Esophagus muscularis mucosa (tissue), 4 donors: ENCODE measurements at places on chromosomes 2 and 18.

DNA sequence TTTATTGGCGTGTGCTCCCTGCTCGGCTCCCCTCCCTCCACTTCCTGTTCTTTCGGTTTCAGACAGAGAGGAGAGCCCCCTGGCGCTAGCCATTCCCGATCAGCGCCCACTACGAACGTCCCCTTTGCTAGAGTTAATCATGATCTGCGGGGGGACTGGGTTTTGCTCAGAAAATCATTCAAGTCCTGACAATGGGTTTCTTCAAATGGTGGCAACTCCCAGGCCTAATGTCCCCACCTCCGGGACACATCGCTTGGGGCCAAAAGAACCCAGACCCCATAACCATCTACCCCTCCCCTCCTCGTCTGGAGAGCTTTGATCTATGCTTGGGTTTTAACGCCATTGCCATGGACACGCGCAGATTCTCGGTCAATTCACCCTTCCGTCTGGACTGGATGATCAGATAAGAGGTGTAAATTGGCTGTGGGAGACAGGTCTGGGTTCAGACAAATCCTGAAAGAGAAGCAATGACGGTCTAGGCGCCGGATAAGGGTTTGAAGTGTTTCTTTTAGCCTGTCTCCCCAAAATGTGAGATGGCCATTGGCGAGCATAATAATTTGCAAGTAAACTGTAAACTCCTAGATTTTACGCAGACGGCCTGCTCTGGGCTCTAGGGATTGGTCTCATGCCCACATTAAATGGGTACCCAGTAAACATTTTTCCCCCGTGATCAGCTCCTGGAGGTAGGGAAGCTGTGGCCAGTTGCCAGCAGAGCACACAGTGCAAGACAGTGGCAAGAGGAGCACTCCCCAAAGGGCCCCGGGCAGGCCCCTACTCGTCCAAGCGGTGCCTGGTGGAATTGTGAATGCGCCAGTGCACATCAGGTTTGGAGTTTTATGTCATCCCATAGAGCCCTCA is 4.7 kb downstream of the NRP2 start:
- DNase-seq, result peak; percentile 90

- DNase-seq, result no peak
Measured at GRCh38 chr2:67289921-67290371, 107.2 kb upstream of the ETAA1 start.

DNA sequence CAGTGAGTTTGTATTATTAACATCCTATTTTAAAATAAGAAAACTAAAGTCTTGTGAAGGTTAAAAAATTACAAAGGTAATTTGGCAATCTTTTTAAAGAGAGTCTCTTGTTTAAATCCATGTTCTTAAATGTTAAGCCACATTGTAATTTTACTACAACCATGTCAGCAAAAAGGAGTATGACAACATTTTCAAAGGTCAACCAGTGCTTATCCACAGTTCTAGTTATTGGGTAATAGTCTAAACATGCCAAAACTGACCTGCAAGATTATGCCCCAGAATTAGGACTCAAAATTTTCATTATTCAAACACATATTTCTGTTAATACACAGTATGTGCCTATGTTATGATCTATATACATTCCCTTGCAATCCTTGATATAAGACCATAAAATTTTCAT is 1312.6 kb upstream of the CHAC2 start:
- no peak for DNase-seq

GRCh38 chr18:33751613-33752221 is 173.7 kb downstream of the ASXL3 start:
- DNase-seq, result no peak

DNA sequence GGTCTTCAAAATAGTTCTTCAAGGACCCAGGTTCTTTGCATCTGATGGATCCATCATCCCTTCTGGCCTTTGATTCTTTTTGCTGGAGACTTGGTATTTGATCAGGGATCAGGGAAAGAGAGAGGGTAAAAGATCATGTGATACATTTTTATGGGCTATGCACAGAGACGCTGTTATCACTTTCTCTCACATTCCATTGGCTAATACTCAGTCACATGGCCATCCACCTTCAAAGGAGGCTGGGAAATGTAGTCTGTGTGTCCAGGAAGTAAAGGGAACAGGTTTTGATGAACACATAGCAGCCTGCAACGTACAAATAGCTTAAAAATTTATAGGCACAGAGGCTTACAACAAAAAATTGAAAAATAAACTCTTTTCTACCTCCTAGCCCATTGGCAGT is 629.6 kb upstream of the FANCL start:
- DNase-seq, result no peak
